ENCODE measurements at places on chromosomes 7 and 10.

GRCh38 chr10:18264466-18265050 lies 124.3 kb downstream of the CACNB2 start:
- DNase-seq: no peak

DNA sequence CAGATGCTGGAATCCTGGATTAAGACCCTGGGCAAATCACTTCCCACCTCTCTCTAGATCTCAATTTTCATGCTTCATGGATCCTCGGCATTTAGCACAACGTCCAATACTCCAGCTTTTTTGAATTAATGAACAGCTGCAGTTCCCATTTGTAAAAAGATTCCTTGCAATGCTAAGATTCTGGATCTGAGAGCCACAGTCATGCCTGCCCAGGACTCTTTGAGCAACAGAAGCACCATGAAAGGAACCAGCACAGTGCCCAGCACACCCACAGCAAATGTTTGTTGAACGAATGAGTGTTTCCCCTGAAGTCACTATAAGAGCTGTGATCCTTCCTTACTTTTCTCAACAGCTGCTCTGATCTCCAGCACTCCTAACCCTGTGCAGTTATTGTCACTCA lies 20.8 kb upstream of the DDIT4 start:
- no peak for DNase-seq

- DNase-seq: no peak
These were observed 77.7 kb downstream of the WDFY4 start for GRCh38 chr10:48762064-48763042.

DNA sequence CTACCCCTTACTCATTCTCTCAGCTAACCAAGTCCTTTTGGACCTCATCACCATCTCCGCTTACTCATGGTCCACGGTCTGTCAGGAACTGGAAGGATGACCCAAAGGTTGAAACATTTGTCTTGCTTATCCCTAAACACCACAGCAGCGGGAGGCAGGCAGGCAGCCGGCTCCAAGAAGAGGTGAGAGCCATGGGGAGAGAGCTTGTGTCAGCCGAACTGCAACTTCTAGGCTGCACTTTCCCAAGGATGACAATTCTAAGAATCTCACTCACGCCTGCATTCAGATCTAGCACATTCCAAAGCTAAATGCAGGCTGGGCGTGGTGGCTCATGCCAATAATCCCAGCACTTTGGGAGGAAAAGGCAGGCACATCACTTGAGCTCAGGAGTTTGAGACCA lies 86.0 kb downstream of the SPDYE5 start:
- DNase-seq: no peak

GRCh38 chr7:9231630-9232121 lies 798.3 kb downstream of the NXPH1 start:
- DNase-seq: no peak

DNA sequence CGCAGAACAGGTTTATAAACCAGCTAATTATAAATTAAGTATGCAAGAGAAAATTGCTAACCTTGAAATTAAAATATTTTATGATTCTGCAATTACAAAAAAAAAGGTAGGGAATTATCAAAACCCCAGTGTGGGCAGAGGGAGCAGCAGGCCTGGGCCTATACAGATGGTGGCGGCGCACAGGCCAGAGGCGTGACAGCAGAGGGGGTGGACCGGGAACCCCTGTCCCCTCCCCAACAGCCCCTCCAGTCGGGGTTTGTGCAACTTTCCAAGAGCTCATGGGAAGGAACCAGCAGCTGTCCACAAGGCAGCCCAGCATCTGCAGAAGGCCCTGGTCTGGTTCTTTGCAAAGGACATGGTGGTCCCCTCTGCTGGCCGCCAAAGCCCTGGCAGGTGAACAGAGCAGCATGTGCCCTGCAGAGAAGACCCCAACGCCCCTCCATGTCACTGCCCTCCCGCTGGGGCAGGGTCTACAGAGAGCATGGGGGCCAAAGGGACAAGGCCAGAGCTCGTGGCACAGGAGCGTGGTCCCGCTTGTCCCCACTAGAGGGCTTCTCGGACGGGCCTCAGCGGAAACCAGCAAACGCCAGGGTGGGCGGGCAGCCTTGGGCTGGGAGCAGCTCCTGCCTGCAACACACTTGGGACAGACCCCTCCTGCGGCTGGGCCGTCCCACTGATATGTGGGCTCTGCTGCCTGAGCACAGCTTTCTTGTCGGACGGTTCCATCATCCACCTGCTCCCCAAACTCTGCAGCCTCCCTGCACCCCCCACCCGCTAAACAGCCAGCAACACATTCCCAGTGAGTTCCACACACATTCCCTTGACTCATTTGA lies 75.1 kb downstream of the EBF3 start:
- DNase-seq: peak; percentile 33

GRCh38 chr10:20768843-20769242 lies 128.3 kb downstream of the NEBL start:
- DNase-seq: no peak

DNA sequence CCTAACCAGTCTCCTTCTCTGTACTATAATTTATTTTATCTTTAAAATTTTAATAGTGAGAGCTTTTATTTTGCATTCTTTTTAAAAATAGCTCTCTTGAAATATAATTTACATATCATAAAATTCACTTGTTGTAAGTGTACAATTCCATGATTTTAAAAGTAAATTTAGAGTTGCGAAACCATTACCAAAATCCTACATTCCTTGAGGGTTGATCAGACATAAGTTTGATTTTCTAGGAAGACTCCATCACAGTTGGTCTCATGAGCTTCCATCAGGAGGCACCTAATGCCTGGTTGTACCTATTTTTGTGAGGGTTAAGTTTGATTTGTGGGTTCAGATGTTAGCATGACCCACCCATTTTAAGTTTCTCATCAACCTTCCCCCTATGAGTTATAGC lies 108.1 kb downstream of the BMPER start:
- no peak for DNase-seq

- no peak for DNase-seq
These were observed 39.3 kb upstream of the HMX3 start for GRCh38 chr10:123096452-123096851.

DNA sequence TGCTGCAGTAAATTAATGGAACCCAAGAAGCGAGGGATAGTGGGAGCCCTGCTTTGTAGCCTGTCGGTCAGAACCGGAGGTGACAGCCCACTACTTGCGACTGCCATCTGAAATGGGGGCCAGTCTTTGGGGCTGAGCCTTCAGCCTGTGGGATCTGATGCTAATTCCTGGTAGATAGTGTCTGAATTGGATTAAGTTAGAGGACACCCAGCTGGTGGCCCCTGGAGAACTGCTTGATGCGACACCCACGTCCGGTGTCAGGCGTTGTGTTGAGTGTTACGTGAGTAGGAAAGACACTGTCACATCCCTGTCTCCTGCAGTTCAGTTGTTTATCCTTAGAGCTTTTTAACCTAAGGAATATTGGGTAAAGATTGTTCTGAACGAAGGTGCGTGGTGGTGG lies 5.0 kb downstream of the EIF3B start:
- no peak for DNase-seq

DNA sequence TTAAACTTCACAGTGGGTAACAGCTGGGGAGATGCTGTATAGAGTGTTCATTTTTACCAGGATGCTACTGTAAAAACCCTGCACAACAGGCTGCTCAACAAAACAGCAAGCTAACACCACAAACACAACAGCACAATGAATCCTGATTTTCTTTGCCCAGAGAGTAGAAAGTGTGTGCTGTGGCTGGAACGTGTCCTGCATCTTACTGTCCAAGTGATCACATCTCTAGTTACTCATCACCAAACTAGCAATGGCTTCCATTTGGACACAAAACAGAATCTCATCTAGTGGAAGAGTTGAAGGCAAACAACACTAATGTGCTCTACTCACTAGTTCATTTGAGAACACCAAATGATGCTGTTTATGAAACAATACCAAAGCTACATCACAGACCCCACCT lies 121.2 kb downstream of the SLC25A13 start:
- DNase-seq: no peak

DNA sequence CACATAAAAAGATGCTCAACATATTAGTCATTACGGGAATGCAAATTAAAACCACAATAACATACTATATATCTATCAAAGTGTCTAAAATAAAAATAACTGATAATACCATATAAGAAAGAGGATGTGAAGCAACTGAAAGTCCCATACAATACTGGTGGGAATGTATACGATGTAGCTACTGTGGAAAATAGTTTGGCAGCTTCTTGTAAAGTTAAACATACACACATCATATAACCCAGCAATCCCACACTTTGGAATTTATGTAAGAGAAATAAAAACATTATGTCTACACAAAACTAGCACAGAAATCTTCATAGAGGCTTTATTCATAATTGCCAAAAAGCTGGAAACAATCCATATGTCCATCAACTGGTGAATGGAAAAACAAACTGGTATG lies 10.5 kb upstream of the COMMD3 start:
- DNase-seq: no peak

DNA sequence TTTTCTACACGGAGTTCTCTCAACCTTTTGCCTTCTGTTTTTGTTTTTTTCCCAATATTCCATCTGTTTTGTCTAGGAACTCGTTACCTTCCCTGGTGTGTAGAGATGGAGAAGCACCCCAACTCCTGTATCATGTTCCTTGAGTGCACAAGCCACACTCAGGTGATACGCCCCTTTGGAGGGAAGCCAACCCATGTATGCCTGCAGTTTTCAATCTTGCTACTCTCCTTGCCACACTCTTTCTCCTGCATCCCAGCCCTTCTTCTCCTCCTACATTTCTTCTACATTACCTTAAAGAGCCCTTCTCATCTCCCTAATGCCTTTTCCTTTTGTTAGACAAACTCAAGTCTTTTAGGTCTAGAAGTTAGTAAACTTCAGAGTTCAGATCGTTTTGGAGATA lies 10.2 kb upstream of the SP4 start:
- no peak for DNase-seq

GRCh38 chr10:58140054-58140453 lies 127.6 kb downstream of the IPMK start:
- DNase-seq: no peak

DNA sequence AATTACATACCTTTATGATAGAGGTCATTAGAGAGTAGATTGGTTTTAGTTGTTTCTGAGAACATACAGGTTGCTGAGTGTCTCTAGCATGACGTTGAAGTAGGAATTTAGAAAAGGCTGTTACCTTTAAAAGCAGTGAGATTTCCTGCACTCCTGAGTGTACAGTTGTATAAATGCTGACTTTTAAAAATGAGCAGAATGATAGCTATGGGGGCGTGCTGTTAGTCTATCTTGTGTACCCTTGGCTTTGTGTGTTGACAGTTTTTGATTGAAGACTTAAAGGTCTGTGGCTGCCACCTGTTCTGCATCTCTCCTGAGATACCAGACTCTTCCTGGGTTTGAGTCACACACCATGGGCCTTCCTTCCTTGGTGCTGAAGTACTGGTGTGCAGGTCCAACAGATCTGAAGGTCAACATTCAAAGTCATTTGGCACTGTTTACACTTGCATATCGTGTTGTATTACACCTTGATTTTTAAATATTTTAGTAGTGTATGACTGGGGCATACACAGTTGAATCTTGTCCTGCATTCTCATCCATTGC lies 23.8 kb downstream of the DNAJB6 start:
- DNase-seq: no peak

GRCh38 chr10:110017052-110017451 lies 9.3 kb downstream of the ADD3 start:
- DNase-seq: no peak

DNA sequence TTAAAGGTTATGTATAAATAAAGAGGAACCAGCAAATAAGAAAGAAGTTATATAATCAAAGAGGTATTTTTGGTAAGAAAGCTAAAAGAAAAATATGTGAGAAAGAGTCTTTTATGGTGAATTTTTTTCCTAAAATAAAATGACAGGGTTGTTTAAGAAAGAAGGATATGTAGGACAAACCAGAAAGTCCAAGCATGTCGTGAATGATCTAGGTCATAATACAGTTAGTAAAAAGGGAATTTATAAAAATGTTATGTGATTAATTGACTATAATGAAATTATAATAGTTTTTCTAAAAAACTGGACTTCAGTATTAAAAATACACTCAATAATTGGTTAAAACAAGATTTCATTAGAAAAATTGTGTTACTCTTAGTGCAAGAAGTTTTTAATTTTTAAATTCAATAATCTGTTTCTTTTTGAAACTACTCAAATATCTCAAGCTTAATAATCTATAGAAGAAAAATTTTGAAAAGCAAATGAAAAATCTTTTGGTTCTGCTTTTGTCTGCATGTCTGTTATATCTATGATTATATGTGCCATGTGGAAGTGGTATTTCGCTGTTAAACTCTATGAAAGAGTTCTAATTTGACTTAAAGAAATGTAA lies 23.3 kb downstream of the AVL9 start:
- DNase-seq: no peak

DNA sequence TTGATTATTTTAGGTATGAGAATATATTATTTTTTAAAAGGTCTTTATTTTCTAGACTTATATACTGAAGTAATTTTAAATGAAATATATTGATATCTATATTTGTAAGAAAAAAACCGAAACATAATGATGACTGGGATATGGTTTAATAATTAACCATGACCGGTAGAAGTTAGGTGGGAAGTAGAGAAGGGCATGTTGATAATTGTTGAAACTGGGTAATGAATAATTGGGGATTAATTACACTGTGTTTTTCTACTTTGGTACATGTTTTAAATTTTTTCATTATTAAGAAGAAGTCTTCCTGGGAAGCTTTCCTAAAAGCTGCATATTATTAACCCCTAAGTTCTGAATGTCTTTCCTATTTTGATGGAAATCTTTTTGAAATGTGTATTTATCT lies 16.3 kb downstream of the TSPAN12 start:
- DNase-seq: no peak

DNA sequence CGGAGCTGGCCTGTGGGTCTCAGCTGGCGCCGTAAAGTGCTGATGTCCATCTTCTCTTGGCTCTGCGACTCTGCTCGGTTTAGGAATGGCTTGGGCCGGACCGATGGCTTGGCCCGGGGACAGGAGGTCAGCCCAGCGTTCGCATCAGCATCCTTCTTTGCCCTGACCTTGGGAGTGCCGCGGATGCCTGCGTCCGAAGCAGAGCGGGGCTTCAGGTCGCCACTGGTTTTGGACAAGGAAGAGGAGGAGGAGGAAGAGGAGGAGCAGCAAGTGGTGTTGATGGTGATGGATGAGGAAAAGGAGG lies 109.3 kb downstream of the NEURL1 start:
- no peak for DNase-seq

DNA sequence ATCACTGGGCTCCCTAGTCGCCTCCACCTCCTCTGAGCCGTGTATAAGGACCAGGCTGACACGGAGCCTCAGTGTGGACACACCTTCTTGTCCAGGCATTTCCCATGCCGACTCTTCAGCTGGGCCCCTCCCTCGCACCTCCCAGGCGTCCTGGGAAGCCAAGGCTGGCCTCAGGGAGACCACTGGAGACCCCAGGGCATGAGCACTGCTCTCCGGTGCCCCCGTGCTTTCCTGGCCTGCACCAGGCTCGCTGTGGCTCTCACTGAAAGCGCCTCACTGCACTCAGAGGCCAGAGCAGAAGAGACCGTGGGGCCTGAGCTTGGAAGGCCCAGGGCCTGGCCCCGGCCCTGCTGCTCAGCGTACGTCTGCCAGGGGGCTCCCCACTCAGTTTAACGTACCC lies 31.4 kb downstream of the LRRC27 start:
- no peak for DNase-seq

- no peak for DNase-seq
These were observed 14.0 kb downstream of the ANKIB1 start for GRCh38 chr7:92259610-92260247.

Measured in T-helper 2 cell (primary cell).